ENCODE measurements at places on chromosomes 2 and 18.

DNA sequence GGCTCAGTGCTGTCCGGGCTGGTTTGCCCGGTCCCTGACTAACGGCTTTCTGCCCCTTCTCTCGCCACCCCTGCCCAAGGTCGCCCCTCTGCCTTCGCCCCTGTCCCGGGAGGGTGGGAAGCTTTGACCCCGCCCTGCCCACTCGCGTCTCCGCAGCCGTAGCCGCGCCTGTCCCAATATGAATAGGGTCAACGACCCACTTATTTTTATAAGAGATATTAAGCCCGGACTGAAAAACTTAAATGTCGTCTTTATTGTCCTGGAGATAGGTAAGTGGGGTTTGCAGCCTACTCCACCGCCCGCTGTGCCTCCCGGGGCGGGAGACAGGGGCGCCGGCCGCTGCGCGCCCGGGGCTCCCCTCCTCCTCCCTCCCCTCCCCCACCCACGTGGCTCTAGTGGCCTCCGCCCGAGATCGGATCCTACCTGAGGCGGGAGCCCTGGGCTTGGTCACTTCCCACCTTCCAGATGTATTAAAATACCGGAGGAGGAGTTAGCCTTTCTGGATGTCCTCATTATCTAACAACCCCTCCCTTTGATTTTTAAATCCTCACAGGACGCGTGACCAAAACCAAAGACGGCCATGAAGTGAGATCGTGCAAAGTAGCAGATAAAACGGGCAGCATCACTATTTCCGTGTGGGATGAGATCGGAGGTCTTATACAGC lies 633 bp downstream of the NABP1 start:
- no peak for DNase-seq

DNA sequence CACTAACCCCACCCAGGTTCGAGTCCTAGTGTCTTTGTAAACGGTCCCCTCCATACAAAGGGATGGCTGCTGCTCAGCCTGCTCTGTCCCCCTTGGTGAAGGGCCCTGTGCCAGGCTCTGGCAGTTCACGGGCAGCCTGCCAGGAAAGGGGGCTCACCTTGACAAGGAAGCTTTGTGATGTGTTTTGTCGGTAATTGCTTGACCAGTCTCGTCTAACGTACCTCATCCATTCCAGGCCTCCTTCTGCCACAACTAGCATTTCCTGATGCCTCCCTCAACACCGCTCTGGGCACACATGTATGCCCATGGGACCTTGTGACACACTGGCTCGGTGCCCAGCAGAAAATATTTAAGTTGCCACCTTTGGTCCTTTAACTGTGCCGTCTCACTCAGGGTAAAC lies 171.9 kb downstream of the KLHL29 start:
- no peak for DNase-seq

GRCh38 chr2:150477347-150477746 lies 10.1 kb downstream of the RND3 start:
- no peak for DNase-seq

DNA sequence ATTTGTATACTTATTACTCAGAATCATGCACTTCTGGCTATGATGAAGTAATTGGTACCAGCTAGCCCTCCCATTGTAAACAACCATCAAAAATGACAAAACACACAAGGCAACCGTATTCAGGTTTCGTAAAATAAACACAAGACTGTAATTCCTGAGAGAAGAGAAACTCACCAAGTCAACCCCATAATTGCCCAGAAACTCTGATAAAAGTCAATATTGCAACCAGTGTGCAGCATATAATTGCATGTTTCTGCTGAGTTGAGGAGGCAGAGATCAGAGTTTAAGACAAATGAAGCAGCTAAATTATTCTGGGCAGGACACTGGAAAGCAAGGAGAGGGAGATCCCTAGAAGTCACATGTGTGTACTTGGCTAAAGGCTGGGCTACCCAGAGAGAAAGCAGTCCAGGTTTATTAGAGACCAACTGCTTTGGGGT lies 90.3 kb downstream of the ROCK2 start:
- DNase-seq, result no peak

GRCh38 chr2:237983922-237984321 lies 17.1 kb downstream of the UBE2F start:
- DNase-seq, result no peak

DNA sequence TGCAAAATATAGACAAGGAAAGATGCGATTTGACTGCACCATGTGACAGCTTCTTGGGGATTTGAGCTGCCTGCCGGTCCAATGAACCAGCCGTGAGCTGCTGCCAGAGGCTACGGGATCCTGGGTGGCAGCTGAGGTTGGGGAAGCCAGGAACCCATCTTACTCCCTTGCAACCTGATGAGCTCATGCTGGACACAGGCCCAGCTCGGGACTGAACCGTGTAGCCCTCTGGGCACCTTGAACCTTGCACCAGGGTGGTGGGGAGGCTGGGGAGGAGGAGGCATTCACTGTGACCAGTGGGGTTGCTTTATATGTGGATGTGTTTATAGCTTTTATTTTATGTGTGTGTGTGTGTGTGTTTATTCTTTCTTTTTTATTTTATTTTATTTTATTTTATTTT lies 9.1 kb downstream of the ALPI start:
- DNase-seq, result no peak

GRCh38 chr2:10790228-10790973 lies 22.2 kb downstream of the PDIA6 start:
- no peak for DNase-seq

DNA sequence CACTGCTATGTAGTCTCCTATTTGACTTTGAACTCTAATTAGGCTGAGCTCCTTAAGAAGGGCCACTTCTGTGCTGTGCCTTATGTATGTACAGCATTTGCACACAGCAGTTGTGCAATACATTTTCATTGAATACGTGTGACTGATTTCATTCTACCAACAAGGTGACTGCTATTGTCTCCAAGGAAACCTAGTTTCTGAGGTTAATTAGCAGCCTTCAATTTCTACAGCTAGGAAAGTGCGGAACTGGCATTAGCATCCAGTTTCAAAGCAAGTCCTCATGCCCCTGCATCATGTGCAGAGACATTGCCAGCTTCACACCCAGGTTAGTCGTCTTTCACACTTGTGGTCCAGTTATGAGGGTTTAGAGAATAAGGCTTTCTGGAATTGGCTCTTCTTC lies 58.6 kb downstream of the NCK2 start:
- DNase-seq, result no peak

DNA sequence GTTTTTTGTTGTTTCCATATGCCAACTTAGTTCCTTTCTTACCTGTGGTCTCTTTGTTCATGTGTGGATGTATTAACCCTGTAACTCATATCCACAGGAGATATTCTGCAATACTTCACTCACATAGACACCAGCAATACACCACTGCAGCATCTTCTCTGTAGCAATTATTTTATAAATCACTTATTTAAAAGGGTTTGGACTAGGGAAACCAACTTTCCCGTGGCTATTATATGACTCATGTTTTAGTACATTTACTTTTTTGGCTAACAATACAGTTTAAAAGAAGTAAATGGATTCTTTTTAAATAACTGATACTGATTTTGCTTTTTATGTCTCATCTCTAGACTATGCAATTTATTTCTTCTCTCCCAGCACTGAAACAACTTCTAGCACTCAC lies 488.9 kb downstream of the MBD2 start:
- DNase-seq, result no peak

Data from AML-193 (cell line).